ENCODE measurements at places on chromosomes 5 and 9.

DNA sequence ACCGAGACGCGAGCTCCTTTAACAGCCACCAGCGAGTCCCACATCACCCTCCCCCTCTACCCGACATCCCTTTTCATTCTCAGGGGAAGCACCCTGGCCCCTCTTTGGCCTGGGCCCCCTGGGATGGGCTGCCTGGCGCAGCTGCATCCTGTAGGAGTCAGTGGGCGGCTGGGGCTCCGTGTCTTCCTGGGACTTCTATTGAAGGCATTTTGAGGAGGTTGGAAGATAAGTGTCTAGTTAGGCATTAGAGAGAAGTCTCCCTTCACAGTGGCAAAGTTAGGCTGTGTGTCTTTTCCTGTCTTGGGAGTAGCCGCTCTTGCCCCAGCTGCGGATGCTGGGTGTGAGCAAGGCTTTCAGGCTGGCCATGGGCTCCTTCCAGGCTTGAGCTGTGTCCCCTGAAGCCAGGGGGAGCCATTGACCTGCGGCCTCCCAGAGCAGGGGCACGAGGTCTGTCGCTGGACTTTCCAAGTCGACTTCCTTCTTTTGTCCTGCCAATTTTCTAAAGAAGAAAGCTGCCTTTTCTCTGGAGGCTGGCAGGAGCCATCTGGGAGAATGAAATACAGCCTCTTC lies 18.6 kb upstream of the NKD2 start:
- no peak overlapping the region for H3K27ac ChIP-seq
- peaks cover 12% of the 10 kb centered on the region for H3K4me1 ChIP-seq
- peaks cover 5% of the 10 kb centered on the region for H3K27me3 ChIP-seq
- H3K36me3 ChIP-seq = no peaks in the 10 kb centered on the region
- DNase-seq = peak; percentile 15

DNA sequence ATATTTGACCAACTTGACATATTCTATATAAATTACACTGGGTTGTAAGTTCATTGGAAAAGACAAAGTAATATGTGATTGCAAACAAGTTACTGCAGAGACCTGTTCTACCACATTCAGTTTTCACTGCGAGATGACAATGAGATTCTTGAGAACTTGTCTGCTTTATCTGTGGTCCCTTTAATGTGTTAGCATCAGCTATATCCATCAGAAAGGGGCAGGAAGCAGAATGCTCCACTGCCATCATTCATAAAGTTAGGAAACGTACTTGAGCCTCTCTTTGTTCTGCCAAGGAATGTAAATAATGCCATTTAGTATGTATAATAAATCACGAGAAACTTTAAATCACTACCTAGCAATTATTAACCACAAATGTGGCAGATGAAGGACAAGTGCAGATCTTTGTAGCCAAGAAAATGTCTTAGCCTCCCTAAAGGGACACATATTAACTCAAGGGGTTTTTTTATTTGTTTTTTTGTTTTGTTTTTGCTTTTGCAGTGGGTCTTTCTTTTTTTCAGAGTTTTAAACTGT lies 59.4 kb downstream of the GIN1 start:
- no peak overlapping the region for H3K4me3 ChIP-seq
- no peaks in the 10 kb centered on the region for H3K36me3 ChIP-seq
- H3K4me1 ChIP-seq = no peaks in the 10 kb centered on the region
- H3K27me3 ChIP-seq = no peaks in the 10 kb centered on the region

GRCh38 chr5:72465601-72466563 lies 41.3 kb downstream of the ZNF366 start:
- H3K4me3 ChIP-seq = no peak overlapping the region
- no peak for DNase-seq
- peaks cover 9% of the 10 kb centered on the region for H3K4me1 ChIP-seq

- DNase-seq = no peak
- no peaks in the 10 kb centered on the region for H3K4me1 ChIP-seq
- no peaks in the 10 kb centered on the region for H3K27me3 ChIP-seq
Measured at GRCh38 chr5:138819081-138819480, 56.1 kb downstream of the LRRTM2 start.

DNA sequence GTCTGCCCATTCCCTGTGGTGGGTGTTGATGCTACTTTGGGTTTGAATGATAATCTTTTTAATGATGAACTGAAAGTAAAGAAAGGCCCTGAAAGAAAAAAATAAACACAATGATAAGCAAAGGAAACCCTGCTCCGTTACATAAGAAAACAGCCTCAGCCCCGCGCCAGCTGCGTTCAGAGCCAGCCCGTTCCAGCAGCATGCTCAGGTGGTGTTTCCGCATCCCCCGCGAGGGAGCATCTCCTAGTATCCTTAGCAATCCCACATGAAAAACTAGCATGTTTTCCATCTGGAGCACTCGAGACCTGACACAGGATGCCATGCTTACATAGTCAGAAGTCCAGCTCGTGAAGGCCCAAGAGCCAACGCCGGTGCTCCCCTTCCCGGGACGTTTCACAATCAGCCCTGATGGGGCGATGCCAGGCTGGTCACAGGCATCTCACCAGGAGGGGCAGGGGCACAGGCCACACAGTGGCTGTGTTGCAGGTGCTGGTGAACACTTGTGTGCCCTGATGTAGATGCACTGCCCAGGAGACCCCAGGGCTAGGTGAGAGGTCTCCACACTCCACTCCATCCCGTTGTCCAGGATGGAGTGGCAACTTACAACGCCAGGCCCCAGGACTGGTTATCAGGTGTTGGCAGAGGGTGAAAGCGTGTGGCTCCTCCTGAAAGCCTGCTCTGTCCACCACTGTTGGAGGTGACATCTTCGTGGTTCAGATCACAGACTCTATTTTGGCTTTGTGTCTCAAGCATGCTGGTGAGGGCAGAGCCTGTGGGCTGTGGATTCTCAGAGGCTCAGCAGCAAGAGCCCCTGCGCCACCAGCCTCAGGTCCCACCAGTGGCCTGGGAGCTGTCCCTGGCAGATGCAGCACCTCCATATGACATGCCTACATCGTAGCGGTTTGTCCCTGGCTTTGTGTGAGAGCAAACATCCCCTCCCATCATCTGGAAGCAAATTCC lies 246.8 kb upstream of the IRX1 start:
- H3K27me3 ChIP-seq = no peaks in the 10 kb centered on the region
- DNase-seq = no peak
- H3K4me1 ChIP-seq = no peaks in the 10 kb centered on the region
- no peaks in the 10 kb centered on the region for H3K36me3 ChIP-seq

GRCh38 chr9:100774962-100775361 lies 197.1 kb downstream of the CAVIN4 start:
- H3K36me3 ChIP-seq = no peaks in the 10 kb centered on the region
- H3K4me1 ChIP-seq = no peaks in the 10 kb centered on the region
- DNase-seq = no peak
- H3K27me3 ChIP-seq = no peaks in the 10 kb centered on the region
- H3K27ac ChIP-seq = no peak overlapping the region
- no peak overlapping the region for H3K4me3 ChIP-seq

GRCh38 chr5:27571681-27572080 lies 533.3 kb upstream of the CDH9 start:
- no peaks in the 10 kb centered on the region for H3K36me3 ChIP-seq
- H3K4me3 ChIP-seq = no peak overlapping the region
- no peak overlapping the region for H3K27ac ChIP-seq
- no peaks in the 10 kb centered on the region for H3K27me3 ChIP-seq

DNA sequence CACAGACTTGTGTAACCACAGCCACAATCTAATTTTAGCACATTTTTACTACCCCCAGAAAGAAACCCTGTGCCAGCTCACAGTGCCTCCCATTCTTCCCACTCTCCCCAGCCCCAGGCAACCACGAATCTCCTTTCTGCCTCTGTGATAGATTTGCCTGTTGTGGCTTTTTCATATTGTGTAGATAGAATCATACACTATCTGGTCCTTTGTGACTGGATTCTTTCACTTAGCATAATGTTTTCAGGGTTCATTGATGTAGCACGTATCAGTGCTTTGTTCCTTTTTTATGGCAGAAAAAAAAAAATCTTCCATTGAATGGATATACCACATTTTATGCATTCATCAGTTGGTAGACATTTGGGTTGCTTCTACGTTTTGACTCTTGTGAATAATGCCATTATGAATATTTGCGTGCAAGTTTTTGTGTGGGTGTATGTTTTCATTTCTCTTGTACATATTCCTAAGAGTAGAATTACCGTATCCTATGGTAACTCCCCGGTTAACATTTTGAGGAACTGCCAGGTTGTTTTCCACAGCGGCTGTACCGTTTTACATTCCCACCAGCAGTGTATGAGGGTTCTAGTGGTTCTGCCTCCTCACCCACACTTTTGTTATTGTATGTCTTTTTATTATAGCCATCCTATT lies 64.5 kb downstream of the RCL1 start:
- H3K36me3 ChIP-seq = peaks cover 33% of the 10 kb centered on the region
- no peak overlapping the region for H3K27ac ChIP-seq
- no peak for DNase-seq
- H3K27me3 ChIP-seq = no peaks in the 10 kb centered on the region

DNA sequence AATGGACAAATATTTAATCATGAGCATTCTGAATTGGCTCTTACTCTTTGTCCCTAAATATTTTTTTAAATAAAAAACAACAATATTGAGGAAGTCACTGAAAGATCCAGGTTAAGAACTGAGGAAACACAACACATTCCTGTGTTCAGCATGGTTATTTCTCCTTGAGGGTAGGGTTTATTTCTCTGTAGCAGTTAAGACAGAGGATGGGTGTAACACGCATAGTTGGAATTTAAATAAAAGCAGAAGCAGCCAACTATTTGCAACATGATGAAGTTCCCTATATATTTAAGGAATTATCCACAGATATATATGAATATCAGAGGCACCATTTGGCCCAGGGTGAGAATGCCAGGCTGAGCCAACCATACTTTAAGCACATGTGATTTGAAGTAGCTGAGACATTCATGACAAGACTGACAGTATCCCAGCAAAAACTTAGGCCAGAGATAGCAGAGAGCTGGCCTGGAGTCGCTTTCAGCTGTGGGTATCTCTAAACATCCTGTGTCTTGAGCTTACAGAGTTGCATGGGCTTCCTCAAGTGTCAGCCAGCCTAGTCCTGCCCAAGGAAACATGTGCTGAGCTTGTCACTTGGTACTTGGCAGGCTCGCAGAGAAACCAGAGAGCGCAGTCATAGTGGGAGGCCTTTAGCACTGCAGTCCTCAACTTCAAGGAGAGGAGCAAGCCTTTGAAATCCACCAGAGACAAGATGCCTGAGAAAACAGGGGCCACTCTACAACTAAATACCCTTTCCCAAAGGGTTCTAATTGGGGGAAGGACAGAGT lies 43.6 kb downstream of the SEMA5A start:
- H3K4me3 ChIP-seq = no peak overlapping the region
- H3K4me1 ChIP-seq = no peaks in the 10 kb centered on the region
- no peak overlapping the region for H3K27ac ChIP-seq

DNA sequence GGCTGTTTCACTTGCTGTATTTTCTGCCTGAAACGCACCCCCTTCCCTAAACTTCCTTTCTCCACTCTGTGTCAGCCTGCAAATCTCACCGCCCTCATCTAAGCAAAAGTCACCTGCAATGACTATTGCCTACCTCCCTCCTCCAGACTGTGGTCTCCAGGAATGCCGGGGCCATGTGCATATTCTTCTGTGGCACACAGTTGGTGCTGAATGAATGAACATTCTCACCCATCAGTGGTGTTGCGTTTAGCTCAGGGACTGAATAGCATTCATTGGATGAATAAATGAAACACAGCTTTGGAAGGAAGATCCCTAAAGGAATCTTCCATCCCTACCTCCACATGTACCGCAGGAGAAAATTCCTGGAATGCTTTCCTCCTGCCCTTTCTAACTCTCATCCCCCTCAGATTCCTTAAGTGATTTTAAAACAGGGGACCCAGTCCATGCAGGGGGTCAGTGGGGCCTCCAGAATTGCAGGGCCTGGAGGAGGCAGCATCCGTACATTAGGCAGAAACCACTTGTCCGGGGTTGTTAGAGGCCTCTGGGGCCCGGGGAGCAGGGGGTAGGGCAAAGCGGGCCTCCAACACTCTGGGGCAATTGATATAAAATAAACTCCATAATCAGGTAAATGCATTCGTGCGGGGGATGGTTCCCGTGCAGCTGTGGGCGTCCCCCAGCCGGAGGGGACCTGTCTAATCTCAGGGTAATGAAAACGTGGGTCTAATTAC lies 28.3 kb upstream of the PTGS1 start:
- H3K4me3 ChIP-seq = no peak overlapping the region
- H3K4me1 ChIP-seq = peaks cover 8% of the 10 kb centered on the region
- H3K36me3 ChIP-seq = no peaks in the 10 kb centered on the region
- H3K27me3 ChIP-seq = peaks cover 10% of the 10 kb centered on the region

GRCh38 chr9:123960965-123961364 lies 31.0 kb upstream of the DENND1A start:
- no peaks in the 10 kb centered on the region for H3K36me3 ChIP-seq
- peaks cover 7% of the 10 kb centered on the region for H3K4me1 ChIP-seq
- H3K27ac ChIP-seq = no peak overlapping the region
- peaks cover 2% of the 10 kb centered on the region for H3K27me3 ChIP-seq
- no peak overlapping the region for H3K4me3 ChIP-seq
- no peak for DNase-seq

DNA sequence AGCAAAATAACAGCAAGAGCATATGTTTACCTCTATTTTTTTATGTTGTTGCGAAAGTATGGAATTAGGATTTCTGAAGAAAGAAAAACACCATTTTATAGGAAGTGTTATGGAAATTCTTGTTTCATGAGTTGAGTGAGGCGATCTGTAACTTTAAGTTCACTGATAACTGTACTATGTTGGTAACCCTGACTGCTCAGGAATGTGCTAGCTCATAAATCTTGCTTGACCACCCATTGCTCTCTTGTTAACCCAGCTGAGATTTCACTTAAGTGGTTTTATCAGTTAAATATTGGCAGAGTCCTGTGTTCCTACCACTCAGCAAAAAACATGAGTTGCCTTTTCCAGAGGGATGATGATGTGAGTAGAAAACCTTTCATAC lies 91.1 kb upstream of the STARD4 start:
- H3K27ac ChIP-seq = no peak overlapping the region
- no peaks in the 10 kb centered on the region for H3K27me3 ChIP-seq
- H3K36me3 ChIP-seq = no peaks in the 10 kb centered on the region
- no peaks in the 10 kb centered on the region for H3K4me1 ChIP-seq
- no peak for DNase-seq

DNA sequence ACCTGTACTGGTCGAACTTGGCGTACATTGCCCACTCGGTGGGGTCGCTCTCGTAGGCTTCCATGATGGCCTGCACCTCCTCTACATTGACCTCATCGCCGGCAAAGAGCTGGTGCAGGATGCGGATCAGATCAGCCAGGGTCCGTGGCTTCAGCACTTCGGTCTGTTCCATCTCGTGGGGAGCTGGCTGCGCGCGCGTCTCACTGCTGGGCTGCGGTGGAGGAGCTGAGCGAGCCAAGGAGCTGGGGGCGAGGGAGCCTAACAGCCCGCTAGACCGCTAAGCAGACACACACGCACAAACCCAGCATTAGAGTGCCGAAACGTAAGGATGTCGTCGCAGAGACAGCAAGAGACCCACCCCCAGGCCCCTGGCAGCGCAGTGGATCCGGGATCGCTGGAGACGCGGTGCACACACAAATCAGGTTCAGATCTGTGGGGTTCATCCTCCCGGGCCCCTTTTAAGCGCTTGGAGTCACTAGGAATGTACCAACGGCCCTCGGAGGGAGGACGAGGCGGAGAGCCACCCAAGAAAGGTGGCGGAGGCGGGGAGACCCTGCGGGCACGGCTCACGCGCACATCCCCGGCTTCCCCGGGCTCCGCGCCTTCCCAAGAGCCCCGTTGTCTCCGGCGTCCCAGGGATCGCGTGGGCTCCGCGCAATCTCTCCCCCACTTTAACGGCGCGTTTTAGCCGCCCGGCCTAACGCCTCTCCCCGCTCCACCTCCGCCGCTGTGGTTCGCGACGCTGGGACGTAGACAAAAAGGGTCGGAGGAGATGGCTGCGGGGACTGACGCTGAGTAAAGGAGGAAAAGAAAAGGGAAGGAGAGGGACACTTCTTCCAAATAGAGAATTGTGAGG lies at the start of gene CDO1:
Gene CDO1, minus strand, starts transcription at position 434 of the 856 bp plus-strand sequence. Its CDS starts 262 bp downstream, at position 172.
- H3K4me1 ChIP-seq = peaks cover 22% of the 10 kb centered on the region
- peak within 1 kb of the TSS; percentile 23 for H3K4me3 ChIP-seq
- no peak within 1 kb of the TSS for H3K27ac ChIP-seq
- H3K27me3 ChIP-seq = peaks cover 46% of the 10 kb centered on the region

All from B cell (primary cell).